ENCODE measurements at places on chromosomes 12 and 14.

- DNase-seq, result no peak
These were observed 11.9 kb downstream of the NRDE2 start for GRCh38 chr14:90319634-90320541.

DNA sequence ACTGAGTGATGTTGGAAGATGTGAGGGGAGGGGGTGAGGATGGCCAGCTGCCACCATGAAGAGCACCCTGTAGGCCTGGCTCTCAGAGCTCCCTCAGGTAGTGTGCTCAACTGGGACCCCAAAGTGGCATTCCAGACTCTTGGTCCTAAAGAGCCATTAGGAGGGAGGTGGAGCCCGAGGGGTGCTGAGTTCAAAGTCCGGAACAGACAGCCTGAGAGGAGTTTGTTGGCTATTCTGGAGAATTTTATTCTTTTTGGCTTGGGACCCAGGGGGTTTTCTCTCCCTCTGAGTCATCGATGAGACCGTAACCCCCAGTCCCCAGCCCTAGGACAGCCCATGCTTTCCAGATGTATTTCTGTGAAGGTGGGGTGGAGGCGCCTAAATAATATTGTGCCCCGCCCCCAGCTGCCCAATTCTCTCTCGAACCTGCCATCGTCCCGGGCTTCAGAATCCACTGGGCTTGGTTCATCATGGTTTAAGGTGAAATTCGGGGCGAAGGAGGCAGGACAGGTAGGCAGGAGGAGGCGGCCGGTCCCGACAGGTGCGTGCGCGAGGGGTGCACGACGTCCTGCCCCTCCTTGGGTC lies 690 bp upstream of the RBP5 start:
- DNase-seq, result no peak

- no peak for DNase-seq
These were observed 418.6 kb downstream of the NELL2 start for GRCh38 chr12:44457465-44457864.

DNA sequence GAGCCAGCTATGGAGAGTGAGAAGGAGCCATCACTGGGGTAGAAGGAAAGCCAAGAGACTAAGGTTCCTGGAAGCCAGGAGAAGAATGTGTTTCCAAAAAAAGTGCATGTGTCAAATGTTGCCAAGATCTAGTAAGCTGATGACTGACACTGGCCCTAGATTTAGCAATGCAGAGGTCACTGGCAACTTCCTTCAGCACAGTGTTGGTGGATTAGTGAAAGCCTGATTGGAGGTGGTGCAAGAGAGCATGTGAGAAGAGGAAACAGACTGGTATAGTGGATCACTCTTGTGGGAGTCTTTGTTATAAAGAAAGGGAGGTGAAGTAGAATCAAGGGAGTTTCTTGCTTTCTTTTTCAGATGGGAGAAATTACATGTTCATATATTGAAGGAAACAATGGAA lies 34.1 kb upstream of the CHGA start:
- DNase-seq, result no peak

- DNase-seq, result no peak
These were observed 610 bp downstream of the C14orf132 start for GRCh38 chr14:96039633-96040311.

- no peak for DNase-seq
These were observed 45.5 kb downstream of the FGD4 start for GRCh38 chr12:32444895-32445294.

DNA sequence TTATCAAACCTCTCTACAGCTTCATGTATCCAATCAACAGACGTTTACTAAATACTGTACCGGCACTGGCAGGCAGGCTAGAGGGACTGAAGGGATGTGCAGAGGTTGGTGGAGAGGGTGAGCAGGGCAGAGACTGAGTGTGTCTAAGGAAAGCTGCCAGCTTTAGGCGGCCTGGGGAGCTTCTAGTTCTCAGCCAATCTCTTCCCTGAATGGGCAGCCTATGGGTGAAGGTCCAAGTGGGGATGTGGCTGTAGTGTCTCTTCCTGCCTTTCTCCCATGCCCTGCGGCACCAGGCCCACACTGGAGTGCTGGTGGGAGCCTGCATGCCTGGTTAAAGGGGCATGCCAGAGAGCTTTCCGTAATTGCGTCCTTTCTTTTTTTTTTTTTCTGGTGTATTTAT lies 239.8 kb downstream of the CACNA1C start:
- DNase-seq, result no peak

- DNase-seq, result no peak
These were observed 266.9 kb downstream of the CCDC91 start for GRCh38 chr12:28456934-28457710.

DNA sequence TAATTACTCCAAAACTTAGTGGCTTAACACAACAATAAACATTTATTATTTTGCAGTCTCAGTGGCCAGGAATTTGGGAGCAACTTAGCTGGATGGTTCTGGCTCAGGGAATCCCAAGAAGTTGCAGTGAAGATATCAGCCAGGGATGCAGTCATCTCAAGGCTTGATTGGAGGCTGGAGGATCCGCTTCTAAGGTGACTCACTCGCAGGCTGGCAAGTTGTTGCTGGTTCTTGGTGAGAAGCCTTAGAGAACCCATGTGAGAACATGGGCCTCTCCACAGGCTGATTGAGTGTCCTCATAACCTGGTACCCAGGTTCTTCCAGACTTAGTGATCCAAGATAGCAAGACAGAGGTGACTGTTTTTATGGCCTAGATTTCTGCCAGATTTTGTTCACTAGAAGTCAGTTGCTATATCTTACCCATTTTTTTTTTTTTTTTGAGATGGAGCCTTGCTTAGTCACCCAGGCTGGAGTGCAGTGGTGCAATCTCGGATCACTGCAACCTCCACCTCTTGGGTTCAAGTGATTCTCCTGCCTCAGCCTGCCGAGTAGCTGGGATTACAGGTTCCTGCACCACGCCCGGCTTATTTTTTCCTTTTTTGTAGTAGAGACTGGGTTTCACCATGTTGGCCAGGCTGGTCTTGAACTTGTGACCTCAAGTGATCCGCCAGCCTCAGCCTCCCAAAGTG lies 32.5 kb downstream of the BRMS1L start:
- no peak for DNase-seq

GRCh38 chr14:103704708-103705107 lies 10.5 kb downstream of the XRCC3 start:
- DNase-seq, result no peak

DNA sequence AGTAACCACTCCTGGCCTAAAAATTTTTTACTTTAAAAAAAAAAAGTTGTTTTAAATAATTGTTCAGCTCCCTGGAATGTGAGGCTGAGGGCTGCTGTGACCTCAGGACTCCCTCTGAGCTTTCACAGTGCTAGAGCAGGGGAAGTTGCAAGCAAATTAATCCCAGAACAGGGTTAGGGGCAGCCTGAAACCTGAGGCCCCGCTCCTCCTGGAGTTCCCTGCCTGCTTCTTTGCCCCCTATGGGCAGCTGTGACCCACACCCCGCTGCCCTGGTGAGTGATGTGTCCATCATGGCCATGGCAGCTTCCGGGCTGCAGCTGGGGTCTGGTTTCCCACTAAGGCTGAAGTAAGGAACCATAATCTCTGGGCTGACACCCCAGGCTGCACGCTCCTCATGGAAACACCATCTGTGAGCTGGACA lies 9.5 kb downstream of the RITA1 start:
- DNase-seq, result no peak

DNA sequence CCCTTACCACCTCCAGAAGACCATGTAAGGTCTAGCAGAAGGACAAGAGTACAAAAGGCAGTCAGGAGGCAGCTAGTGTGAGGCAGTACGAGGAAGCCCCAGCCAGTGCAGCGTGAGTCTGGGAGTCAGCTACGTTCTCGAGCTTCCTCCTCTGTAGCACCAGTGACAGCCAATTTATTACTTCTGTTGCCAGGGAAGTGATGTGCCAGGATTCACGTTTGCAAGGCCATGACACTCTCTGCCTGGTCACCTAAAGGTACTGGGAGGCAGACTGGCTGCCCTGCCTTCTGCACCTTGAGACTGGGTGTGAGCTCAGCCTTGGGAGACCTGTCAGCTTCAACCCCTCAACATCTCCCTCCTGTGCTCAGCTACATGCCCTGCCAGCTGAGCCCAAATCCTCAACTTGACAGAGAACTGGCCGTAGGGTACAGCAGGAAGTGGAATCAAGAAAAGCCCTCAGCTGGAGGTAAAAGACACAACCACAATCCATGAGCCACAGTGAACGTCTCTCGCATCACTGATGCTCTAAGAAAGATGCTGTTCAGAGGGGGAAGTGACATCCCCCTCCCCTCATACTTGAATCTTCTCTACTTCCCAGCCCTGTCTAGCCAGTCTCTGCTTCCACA lies 182.5 kb upstream of the RGS6 start:
- DNase-seq, result no peak

DNA sequence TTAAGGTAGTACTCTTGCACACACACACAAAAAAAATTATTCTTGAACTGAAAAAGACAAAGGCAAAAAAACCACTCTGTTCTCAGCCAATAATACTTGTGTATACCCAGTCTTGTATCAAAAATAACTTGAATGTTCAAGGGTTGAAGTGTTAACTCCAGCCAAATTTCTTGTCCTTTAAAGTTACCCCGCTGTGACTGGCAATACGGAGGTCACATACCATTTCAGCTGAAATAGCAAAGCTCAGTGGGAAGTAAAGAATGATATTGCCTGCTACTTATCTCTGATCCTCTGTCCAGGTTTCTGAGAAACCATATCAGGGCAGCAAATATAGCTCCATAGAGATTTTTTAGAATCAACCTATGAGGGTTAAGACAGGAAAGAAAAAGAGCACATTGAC lies 167.4 kb downstream of the C12orf50 start:
- DNase-seq, result no peak

Data from stimulated activated naive CD4-positive, alpha-beta T cell (primary cell).